Esophagus squamous epithelium (tissue), 5 donors: ENCODE measurements at places on chromosomes 11 and 22.
A peak's percentile ranks its signal among the peaks of the same experiment; 100 is the strongest.

GRCh38 chr22:27639248-27640086, 162.1 kb downstream of the MN1 start:
- DNase-seq = no peak

- DNase-seq = no peak
These were observed 117.2 kb upstream of the IGLL5 start for GRCh38 chr22:22770280-22770871.

DNA sequence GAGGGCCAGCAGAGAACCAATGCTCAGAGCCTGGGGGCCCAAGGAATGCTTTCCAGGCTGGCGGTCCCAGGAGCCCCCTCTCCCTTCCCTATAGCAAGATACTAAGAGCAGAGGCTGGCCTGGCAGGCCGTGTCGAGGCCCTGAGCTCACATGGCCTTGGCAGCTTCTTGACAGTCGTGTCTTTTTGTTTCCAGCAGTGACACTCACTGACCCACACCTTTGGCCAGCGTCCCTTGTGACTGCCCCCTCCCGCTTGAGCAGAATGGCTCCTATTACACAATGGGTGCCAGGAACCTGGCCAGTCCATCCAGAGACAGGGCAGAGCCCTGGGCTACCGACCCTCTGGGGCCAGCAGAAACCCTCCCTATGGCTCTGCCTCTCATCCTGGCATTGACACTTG, 6.4 kb upstream of the CCND1 start:
- DNase-seq = no peak

DNA sequence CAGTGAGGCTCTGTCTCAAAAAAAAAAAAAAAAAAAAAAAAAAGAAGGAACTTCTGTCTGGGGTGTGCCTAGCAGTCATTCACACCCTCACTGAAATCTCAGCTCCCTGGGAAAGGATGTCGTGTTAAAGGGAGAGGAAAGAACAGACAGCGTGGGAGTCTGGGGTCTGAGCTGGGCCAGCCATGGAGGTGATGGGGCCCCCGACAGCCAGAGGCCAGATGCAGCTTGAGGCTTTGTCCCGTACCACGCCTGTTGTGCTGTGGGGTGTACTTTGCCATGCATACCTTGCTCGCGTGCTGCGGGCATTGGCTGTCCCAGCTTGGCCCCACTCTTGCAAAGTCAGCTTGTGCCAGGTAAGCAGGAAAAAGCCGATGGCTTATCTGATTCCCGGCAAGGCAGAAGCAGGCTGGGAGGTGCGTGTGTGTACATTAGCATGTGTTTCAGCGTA, 4.6 kb downstream of the SYT12 start:
- no peak for DNase-seq

DNA sequence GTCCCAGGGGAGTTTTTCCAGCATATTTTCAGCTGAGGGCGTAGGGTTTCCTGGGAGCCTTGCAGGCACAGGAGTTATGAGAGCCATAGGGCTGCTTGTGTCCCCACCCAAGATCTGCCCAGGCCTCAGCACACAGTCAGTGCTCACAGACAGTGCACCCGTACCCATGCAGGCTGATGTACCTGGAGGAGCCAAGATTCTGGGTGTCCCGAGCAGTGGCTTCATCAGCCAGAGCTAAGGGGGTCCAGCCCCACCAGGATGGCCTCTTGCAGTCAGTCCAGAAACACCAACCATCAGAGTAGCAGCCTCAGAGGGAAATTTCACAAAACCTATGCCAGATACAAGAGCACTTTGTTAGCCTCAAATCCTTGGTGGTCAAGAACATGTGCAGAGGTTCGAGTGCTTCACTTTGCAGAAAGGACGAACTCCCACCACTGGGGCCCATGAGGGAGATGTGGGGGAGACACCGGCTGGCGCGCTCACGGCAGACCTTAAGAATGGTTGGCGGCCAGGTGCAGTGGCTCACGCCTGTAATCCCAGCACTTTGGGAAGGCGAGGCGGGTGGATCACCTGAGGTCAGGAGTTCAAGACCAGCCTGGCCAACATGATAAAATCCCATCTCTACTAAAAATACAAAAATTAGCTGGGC, 43.8 kb upstream of the RTL6 start:
- DNase-seq = no peak

GRCh38 chr11:30868626-30869081, 282.5 kb upstream of the MPPED2 start:
- DNase-seq = no peak

DNA sequence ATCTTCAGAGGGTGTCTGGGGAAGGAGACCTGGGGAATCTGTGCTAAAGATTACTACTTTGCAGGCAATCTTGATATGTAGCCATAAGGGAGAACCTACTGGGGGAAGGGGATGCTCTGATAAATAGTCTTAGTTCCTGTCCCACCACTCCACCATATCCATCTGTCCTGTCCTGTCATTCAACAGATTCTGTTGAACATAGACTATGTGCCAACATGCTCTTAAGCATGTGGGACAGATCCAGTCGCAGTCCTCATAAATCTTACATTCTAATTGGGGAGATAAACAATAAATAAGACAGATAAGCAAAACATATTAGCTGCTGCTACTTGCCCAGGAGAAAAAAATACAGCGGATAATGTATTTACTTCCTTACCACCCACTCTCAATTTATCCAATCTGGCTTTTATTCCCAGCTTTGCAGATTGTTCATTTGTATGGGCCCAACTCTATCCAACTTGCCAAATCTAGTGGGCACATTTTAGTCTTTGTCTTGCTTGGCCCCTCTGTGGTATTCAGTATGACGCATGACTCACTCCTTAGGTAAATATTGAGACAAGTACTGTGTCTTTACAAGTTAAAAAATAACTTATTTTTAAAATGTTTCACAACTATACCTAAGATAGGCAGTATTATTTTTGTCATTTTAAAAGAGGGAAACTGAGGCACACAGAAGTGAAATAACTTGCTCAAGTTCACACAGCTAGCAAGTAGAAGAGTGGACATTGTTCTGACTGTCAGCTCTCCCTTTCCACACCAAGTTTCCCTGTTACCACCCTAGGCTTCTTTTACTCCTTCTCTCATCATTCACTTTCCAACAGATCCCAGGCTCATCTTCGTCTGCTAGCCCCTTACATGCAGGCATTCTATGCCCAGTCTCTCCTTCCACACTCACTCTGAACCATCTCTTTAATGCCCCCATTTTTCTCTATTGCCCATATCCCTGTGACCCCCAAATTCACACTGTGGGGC, 133.6 kb upstream of the SESN3 start:
- no peak for DNase-seq

DNA sequence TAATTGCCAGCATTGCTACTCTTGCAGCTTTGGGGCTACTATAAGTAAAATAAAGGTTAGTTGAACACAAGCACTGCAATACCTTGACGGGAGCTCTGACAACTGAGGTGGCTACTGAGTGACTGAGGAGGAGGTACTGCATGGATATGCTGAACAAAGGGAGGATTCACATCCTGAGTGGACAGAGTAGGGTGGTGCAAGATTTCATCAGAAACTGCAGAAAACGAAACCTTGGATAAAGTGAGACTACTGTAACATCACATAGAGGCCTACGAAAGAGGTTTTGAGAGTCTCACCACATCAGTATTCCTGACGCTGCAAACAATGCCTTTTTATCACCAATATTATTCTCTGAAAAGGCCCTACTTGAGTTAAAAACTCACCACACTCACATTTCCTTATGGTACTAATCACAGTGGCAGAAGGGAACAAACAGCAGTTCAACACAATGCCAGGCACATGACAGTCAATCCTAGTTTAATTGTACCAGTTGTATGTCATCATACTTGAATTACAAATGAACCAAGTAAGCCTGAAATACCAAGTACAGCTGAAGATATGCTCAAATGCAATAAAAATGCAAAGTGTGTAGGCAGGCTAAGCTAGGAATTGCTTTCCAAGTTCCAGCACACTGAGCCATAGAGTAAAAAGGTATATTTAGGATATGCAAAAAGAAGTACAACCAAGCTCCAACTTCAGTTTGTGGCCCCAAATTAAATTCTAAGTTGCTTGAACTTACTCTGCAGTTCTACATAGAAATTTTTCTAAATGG, 4.0 kb upstream of the GPR83 start:
- no peak for DNase-seq

GRCh38 chr11:134041791-134042696, 26.8 kb upstream of the JAM3 start:
- DNase-seq = no peak

- DNase-seq = no peak
These were observed 3.0 kb upstream of the SORL1 start for GRCh38 chr11:121449123-121449522.

DNA sequence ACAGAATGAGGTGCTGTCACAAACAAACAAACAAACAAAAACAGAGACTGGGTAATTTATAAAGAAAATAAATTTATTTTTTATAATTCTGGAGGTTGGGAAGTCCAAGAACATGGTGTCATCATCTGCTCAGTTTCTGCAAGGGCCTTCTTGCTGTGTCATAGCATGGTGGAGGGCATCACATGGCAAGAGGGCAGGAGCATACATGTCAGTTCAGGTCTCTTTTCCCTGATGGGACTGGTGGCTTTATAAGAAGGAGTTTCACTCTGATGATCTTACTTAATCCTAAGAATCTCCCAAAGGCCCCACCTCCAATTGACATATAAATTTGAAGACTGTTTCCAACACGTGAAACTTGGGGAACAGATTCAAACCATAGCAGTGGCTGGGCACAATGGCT, 135.7 kb downstream of the NECTIN1 start:
- DNase-seq = no peak

DNA sequence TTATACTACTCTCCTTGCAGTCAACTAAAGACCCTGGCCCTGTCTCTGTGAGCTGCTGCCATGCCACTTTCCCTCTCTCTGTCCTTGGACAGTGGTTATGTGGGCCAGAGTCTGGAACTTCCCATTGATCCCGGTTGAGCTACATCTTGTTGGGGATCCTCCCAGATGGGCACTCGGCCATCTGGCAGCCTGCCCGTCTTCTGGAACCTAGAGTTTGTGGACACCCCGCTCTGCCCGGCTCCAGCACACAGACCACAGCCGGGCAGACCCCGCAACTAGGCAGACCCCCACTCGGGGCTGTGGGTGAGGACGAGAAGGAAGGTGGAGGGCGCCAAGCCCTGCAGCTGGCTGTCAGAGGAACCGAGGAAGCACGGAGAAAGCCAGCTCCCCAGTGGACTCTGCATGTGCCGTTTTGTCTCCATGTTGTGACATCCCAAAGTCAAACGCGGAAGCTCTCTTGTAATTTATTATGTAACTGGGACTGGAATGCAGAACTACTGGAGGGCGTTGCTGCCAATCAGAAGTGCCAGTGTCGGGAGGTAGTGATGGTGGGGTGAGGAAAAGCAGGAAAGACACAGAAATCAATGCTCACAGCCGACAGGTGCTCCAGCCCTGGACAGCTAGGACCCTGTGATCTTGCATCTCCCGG, 207.7 kb downstream of the CEP164 start:
- no peak for DNase-seq

DNA sequence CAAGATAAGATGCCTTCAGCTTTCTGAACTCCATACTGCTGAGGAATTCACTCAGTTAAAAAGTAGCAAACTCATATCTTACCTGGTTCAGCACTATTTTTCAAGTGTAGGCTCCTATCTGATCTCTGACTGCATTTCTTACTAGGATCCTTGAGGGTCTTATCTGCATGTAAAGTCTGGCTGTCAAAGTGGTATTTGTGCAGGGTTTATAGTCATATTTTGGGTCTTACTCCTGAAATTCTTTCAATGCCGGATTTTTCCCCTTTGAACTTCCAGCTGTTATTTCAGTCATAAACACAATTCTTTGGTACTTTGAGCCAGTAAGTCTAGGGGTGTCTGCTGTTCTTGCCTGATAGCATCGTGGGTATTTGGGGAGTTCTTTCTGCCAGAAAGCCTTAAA, 25.3 kb upstream of the NOX4 start:
- no peak for DNase-seq

GRCh38 chr11:104130161-104130560, 33.8 kb downstream of the PDGFD start:
- no peak for DNase-seq

DNA sequence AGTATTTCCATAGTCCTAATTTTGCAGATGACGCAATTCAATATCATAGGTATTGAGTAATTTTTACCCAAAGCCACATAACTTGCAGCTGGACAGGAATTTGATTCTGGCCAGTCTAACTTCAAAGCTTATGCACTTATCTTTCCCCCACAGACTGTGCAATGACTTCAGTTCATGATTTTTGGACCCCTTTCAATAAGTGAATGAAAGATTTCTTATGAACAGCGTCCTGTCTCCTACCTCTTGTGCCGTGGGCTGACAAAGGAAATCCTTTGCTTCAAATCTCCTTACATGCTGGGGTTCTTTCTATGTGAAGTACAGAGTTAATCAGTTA, 217.7 kb upstream of the KIRREL3 start:
- no peak for DNase-seq

GRCh38 chr22:38412435-38413084, 42.4 kb downstream of the KCNJ4 start:
- DNase-seq = no peak

GRCh38 chr11:86743223-86744118, 56.9 kb upstream of the PRSS23 start:
- DNase-seq = no peak

GRCh38 chr22:37561212-37562048, 1.1 kb downstream of the CDC42EP1 start:
- peak; percentile 35 for DNase-seq

- no peak for DNase-seq
These were observed 11.5 kb downstream of the BMAL1 start for GRCh38 chr11:13289081-13289480.

GRCh38 chr11:68008381-68009337, 1.5 kb upstream of the ALDH3B1 start:
- DNase-seq = no peak

GRCh38 chr11:113615098-113615497, 91.0 kb downstream of the TMPRSS5 start:
- no peak for DNase-seq

DNA sequence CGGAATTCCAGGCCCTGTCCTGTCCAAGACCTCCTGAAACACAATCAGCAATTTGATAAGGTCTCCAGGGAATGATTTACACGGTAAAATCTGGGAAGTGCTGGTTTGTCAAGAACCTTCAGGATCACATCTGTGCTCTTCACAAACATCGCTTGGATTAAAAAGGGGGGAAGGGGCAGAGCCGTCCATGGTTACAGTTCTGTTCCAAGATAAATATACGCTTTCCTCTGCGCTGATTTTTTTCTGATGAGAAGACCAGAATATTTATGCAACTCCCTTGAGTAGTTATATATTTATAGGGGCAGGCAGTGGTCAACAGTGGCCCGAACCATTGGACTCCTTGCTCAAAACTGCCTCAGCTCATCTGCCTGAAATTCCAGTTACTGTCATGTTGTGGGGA, 9.2 kb upstream of the APOL5 start:
- no peak for DNase-seq

GRCh38 chr22:39614442-39614841, 43.9 kb downstream of the CACNA1I start:
- DNase-seq = no peak

GRCh38 chr22:20180640-20181039, 29.8 kb upstream of the CCDC188 start:
- no peak for DNase-seq

DNA sequence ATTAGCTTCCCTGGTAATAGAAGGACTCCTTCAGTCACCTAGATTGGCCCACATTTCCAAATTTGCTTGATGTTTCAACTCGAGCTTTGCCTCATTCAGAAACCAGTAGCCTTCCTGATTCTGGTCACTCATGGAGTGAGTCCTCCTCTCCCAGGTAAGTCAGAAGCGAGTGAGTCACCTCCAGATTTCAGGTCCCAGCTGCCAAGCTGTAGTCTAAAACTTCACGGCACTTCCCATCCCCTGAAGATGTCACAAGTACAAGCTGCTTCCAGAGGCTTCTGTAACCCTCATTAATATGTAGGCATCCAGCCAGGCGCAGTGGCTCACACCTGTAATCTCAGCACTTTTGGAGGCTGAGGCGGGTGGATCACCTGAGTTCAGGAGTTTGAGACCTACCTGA, 23.5 kb downstream of the ARHGAP8 start:
- no peak for DNase-seq

GRCh38 chr11:119800171-119800570, 71.2 kb upstream of the NECTIN1 start:
- DNase-seq = no peak
